ENCODE measurements at places on chromosomes 7 and 10.
A peak's percentile ranks its signal among the peaks of the same experiment; 100 is the strongest.

GRCh38 chr7:30144657-30145306, 10.0 kb downstream of the MTURN start:
- DNase-seq, result no peak

GRCh38 chr7:48427671-48428070, 256.4 kb downstream of the ABCA13 start:
- DNase-seq, result no peak

DNA sequence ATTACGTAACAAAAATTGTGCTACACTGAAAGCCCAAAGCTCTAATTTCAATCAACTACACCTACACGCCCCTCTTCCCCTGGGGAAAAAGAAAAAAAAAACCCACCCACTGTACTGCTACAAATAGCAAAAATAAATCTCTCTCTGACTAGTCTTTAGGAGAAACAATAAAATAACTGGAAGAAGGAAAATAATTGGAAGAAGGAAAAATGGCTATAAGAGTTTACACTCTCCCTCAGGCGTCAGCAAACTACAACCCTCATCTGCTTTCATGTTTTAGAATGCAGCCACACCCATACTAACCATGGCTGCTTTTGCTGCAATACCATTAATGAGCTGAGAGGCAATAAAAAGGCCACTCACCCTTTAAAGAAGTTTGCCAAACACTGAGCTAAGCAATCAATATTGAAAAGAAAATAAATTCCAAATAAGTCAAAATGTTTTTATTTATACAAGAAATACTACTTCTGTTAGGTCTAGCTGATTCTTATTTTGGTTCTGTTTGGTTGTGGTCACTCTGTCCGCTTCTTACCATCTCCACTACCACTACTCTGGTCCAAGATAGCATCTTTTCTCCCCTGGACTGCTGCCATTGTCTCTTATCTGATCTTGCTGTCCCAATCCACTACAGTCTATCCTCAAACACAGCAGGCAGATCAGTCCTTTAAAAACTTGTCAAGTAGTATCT, 3.8 kb downstream of the MINDY3 start:
- DNase-seq, result no peak

DNA sequence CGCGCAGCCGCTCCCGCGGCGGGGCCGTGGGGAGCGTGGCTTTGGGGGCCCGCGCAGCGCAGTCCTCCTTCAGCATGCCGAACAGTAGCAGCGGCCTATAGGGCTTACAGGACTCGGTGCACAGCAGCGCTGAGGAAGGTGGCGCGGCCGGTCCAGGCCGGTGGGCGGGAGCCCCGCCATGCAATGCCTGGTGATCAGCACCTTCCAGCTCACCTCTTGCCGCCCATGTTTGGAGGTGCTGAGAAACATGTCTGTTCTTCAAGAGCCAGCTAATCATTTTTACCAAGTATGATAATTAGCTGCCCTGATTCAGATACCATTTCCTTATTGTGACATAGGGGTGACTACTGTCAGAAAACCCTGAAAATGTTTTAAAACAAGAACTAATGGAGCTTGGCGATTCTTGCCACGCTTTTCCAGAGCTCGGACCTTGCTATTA, 33.5 kb upstream of the SFTPD start:
- DNase-seq, result no peak

DNA sequence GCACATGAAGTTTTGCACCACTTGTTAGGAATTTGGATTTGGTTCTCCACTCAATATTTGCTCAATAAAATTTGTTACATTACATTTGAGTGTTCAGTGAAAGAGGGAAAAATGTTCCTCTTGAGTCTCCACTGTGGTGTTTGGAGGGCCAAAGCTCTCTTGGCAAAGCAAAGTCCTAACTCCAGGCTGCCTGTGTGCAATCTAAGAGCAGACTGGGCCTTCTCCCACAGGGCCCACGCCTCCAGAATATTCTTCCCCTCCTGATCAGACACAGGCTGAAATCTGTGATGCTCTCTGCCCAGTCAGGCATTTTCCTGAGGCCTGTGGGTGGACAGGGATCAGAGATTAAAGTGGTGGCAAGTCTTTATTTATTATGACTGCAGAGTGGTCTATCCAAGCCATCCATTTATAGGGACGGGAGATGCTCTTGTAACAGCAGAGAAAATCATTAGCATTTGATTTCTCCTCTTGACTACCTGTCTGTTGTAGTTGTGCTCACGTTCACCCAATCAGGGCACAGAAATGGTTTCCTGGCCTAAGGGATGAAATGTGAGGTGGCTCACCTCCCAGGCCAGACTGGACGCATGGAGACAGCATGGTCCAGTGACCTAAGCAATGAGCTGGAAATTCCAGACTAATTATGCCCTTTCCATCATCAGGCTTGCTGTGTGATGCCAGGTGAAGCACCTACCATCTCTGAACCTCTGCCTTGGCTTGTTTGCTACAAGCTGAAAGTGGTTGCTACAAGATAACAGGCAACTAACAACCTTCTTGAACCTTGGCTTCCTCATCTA, 147.1 kb upstream of the NRBF2 start:
- no peak for DNase-seq

GRCh38 chr10:52437205-52437646, 123.1 kb downstream of the DKK1 start:
- no peak for DNase-seq

DNA sequence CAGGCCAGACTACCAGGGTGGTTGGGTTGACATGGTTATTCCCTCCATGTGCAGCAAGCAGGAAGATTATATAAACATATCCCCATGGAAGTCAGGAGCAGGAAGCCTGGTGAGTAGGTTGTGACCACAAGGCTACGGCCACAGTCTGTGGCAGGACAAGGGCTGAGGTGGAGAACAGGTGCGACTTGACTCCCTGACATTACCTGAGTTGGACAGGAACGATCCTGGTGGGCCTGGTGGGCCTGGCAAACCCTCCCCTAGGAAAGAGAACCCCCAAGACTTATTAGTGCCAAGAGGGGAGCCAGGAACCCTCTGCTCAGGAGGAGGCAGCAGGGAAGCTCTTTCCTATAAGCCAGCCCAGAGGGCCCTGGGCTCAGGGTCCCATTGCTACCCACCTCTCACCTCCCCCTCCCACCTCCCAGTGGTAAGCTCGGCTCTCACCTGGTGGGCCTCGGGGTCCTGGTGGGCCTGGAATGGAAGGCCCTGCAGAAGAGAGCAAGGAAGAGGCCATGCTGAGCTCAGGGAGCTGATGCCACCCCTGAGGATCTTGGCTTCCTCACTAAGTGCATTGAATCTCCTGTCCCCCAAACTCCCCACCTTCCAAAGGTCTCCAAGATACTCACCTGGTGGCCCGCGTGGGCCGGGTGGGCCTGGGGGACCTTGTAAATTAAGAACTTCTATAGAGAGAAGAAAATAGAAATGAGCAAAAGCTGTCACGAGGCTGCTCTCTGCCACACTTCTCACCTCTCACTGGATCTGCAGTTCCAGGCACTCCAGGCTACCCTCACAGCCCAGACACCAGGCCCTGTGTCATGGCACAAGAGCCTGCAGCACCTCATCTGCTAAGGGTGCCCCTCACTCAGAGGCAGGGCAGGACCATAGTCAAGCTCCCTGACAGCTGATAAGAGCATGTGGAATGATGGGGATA, 44.6 kb downstream of the COL17A1 start:
- no peak for DNase-seq

DNA sequence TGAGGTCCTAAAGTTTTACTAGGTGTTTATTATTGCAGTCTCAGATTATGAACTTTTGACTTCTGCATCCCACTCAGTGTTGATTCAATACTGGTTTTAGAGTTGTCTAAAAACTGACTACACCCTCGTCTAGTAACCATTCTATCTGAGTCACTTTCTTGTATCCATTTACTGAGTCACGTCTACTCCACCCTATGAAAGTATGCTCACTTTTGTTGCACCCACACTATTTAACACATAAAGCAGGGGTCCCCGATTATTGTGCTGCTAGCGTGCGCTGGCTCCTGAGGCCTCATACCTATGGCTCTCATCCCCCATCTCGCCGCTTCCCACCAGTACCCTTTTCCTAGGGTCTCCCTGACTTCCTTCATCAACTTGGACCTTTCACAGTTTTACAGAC, 2.0 kb downstream of the SAMD9 start:
- DNase-seq, result no peak

DNA sequence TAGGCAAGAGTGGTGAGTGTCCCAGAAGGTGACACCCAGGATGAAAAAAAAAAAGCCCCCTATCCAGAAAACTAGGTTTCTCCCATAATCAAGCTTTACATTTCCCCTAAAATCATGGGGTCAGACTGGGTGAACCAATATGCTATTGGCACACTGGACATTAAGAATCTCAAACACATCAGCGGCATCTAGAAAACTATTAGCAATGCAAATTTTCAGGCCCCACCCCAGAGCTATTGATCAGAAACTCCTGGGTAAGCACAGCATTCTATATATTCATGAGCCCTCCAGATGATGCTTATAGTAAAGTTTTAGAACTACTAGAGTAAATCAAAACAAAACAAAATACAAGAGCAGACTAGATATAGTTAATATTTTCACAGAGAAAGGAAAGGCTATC, 36.4 kb downstream of the IQUB start:
- no peak for DNase-seq

- no peak for DNase-seq
Observed at GRCh38 chr7:122143376-122143750, 686 bp downstream of the AASS start.

DNA sequence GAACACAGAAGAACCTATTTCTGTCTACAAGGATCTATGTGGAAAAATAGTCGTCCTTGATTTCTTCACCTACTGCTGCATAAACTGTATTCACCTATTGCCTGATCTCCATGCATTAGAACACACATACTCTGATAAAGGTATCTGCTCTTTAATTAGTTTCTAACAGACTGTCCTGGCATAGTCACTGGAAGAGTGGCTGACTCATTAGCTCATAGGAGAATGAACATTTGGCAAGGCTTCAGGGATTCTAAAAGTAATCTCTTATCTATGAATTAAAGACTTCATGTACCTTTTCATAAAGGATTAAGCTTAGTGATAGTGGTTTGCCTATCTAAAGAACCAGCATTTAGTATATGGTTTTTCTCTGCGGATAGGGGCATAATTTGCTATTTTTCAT, 4.1 kb downstream of the NHLRC2 start:
- no peak for DNase-seq

DNA sequence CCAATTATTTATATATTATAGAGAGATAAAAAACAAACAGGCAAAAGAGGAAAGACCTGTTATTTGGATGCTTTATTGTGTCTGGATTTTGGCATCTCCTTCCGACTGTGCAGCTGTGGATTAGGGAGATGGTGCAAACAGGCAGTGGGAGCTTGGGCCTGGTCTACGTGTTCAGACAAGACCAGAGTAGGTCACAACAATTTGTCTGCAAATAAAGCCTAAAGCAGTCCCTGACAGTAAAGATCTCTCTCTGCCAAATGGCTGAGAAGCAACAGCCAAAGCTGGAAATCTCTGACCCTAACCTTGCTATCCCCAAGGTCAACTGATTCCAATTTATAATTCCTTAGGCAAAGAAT, 82.0 kb downstream of the ABLIM1 start:
- DNase-seq, result no peak

DNA sequence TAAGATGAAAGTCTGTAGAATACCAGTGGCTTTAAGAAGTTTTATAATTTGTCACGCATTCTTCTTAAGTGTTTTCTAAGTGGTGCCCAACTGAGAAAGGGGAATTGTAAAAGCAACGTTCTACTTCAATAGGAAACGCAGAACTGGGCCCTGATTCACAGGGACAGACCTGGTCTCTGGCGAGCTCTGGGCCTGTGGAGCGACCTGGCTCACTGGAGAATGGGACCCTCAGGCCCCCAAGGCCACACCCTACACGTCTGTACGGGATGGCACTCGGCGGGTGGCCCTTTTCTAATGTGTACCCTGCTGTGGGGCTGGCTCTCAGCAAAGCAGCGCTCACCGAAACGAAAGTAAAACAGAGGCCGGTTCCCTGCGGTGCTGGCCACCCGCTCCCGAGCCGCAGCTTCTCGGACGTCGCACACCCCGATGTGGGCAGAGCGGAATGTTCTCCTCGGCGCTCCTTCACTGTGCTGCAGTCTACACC, 205.0 kb downstream of the DIP2C start:
- peak; percentile 17 for DNase-seq

GRCh38 chr10:35460852-35461460, 124.6 kb downstream of the CCNY start:
- DNase-seq, result no peak

- no peak for DNase-seq
Observed at GRCh38 chr7:91582799-91583477, 297.6 kb downstream of the MTERF1 start.

DNA sequence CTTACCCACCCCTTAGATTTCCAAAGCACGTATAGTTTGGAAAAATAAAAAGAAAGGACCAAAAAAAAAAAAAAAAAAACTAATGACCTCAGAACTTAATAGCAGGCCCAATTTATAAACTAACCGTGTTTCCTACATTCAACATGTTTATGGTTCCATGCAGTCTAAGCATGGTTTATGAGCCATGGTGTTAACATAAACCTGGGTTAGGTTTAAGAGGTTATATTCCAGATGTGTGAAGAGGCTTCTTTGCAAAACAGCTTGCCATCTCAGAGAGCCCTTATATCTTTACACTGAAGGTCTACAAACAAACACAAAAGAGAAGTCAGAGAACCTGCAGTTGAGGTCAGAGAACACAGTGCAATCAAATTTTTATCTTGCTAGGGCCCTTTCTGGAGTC, 15.8 kb downstream of the TMEM254 start:
- no peak for DNase-seq

DNA sequence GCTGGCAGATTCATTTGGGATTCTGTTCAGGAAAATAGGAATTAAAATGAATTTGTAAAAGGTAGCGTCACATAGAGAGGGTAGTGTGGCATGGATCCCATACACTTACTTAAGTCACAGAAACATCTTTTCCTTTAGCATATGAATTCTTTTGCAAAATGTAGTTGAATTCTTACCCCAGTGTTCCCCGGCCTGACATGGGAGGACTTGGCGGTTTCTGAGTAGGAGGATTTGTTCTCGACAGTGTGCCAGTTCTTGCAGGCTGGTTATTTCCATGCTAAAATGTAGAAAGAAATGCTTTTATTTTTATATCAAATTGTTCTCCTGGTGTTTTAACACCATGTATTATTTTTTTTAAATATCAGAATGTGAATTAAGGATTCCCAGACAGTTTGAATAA, 72.6 kb downstream of the PDSS1 start:
- no peak for DNase-seq

GRCh38 chr10:106506526-106507283, 657.8 kb downstream of the SORCS1 start:
- no peak for DNase-seq

- no peak for DNase-seq
Observed at GRCh38 chr10:70193391-70193844, 23.1 kb upstream of the SAR1A start.

GRCh38 chr10:42482411-42482810, 156.0 kb downstream of the ZNF33B start:
- DNase-seq, result no peak

All from CD4-positive, alpha-beta T cell treated with Interleukin-10 for 1 hour (primary cell).